ENCODE measurements at places on chromosomes 3 and 15.

- no peak for DNase-seq
These were observed 38.3 kb upstream of the BCL2L10 start for GRCh38 chr15:52150871-52151270.

- DNase-seq: no peak
These were observed 225.8 kb upstream of the ZNF717 start for GRCh38 chr3:76011121-76011520.

DNA sequence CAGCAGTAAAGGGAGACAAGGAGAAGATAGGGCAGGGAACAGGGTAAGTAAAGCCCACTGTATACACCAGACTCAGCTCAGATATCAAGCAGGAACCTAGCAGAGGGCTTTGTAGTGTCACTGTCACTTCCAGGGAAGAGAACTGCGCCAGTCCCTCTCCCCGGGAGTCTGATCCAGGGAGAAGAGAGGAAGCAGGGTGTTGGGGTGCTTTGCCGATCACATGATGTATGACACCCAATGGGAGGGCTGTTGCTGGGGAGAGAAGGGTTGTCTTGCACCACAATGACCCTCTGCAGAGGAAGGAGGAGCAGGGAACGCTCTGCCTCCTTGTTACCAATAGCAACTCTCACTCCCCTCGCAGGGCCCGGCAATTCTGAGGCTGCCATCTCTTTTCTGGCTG lies 147.2 kb upstream of the SLC2A2 start:
- no peak for DNase-seq

- no peak for DNase-seq
These were observed 246.4 kb downstream of the SLC9A9 start for GRCh38 chr3:143601723-143602484.

DNA sequence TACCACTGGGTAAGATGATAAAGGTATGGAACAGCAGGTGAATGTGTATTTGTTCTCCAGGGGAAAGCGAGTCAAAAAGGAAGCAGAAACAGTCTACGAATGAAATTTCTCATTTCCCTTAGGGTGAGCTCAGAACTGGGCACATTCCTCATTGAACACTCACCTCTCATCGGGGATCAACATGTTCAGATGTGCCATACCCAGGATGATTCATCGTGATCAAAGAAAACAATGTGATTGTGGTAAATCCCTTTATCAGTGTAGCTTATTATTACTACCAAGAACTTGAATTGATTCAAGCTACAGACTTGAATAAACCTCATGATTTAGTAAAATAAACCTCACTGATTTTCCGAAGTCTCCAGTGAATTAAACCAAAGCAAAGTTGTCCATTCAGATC lies 72.1 kb downstream of the GJD2 start:
- DNase-seq: no peak

DNA sequence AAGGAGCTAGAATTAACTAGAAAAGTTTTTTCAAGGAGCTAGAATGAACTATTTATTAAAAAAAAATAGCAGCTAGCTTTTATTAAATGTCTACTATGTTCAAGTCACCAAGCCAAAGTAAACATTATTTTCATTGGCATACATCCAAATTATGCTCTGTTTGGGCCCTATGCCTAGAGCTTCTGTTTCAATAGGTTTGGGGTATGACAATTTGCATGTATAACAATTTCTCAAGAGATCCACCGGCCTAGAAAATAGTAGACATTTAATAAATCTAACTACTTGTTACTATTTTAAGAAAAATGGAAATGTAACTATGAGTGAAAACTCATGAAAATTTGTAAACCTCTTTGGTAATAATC lies 8.0 kb downstream of the GABRR3 start:
- no peak for DNase-seq

DNA sequence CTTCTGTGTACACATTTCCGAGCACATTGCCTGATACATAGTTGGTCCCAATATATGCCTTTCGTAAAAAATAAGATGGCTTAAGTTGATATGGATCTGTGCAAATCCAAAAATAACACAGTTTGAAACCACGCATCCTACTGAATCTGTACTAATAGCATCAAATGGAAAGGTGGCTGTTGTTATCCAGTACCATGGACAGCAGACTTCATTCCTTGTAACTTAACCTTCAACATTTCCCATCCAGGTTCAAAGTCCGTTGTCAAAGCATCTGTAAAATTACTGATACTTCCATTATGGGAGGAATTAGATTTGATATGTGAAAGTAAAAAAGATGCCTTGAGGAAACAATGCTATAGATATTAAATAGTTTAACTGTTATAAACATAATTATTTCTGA lies 65.5 kb upstream of the C3orf49 start:
- DNase-seq: no peak

GRCh38 chr3:56732109-56732508 lies 49.0 kb upstream of the TASOR start:
- DNase-seq: no peak

DNA sequence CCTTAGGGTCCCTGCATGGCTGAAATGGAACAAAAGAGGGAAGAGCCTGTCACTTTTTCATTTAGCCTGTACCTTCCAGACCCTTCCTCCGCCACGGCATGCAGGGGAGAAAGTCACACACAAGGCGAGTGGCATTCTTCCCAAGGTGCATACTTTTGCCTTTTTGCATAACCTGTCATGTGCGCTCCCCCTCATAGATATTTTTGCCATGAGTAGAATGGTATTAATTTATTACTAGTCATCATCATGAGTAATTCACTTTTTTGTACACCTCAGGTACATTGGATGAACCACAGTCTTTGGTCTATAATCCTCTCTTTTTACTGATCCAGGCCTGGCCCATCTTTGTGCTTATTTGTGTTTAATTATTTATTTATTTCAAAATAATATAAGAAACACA lies 8.9 kb upstream of the BUB1B start:
- DNase-seq: no peak

DNA sequence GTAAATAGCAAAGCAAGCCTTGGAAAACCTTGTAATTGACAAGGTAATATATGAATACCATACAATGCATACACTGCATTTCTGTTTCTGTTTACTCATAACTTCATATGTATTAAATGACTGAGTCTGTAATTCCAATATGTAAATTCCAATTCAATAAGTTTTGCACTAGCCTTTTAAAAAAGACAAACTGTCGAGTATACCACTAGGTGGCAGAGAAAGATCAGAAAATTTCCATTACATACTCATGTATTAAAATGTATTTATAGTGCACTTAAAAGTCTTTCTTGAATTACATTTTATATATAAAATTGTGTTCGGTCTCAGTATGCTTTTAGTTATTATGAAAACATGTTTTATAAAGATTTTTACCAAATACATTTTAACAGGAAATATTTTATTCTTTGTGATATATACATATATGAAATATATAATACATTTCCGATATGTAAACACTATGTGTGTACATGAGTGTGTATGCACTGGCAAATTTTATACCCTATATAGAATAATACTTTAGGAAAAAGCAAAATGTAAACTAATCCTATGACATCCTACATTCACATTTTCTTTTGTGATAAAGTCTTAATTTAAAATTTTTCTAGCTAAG lies 216.8 kb downstream of the VGLL3 start:
- DNase-seq: no peak

DNA sequence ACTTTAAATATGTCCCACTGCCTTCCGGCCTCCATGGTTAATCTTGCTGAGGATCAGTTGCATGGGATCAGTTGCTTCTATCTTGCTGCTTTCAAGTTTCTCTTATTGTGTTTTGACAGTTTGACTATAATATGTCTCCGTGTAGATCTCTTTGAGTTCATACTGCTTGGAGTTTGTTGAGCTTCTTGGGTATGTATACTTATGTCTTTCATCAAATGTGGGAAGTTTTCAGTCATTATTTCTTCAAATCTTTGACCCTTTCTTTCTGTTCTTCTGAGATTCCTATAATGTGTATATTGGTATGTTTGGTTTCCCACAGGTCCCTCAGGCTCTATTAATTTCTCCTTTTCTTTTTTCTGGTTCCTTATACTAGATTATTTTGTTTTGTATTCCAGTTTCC lies 30.8 kb downstream of the PCCB start:
- no peak for DNase-seq

DNA sequence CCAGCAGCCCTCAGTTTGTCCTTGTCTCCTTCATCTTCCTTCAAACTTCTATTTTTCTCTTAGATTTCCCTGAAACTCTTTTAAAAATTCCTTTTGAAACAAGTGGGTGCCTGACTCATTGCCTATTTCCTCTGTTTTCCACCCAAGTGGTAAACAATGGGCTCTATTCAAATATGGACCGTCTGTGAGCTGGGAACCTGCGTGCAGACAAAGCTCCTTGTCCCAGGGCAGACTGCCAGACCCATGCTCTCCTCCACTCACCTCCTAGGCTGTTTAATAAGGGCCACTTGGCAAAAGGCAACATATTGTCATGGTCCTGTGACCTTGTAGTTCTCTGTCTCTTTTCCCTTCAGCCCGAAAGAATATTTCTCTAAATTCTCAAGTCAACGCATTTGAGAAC lies 332.7 kb upstream of the THBS1 start:
- no peak for DNase-seq

DNA sequence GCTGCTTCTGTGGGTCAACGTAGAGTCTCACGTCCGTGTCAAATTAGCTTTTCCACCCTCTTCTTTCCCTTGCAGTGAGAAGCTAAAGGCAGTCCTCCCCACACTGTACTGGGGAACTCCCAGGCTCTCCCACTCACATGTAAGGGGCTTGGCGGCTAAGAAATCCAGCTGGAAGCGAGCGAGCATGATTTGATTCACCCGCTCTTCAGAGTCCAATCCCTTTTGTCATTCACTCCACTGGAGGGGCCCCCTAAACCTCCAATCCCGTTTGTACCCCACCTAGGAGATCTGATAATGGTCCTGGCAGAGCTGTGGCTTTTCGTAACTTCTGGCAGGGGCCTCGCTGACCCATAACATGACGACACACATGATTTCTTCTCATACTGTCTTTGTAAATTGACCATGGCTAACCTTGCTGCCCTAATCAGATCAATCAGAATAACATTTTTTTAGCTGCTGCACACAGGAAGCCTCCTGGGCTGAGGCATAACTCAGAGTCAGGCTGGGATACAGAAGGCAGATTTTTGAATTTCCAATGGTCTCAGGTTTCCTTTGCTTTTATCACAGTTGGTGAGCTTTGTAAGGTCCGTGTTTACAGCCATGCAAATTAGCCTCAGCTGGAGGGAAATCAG lies 235.2 kb downstream of the GREM1 start:
- DNase-seq: no peak

DNA sequence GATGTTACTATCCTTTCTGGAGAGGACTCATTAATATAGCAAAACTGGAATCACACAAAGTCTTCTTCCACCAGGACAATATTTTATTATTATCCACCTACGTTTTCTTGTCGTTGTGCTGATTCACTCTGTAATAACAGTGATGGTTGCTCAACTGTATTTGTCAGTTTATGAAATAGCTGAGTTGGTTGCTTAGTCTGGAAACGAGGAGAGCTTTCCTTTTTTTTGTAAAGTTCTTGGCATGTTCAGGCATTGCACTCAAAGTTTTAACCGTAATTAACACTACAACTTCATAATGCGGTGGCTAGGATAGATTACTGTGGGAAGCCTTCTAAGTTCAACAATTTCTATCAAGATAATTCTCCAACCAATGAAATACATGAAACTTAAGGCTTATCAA lies 131.2 kb downstream of the RAP2B start:
- no peak for DNase-seq

- no peak for DNase-seq
These were observed 14.4 kb upstream of the GNAI2 start for GRCh38 chr3:50221411-50222168.

GRCh38 chr15:57549935-57550334 lies 41.8 kb upstream of the MYZAP start:
- no peak for DNase-seq

DNA sequence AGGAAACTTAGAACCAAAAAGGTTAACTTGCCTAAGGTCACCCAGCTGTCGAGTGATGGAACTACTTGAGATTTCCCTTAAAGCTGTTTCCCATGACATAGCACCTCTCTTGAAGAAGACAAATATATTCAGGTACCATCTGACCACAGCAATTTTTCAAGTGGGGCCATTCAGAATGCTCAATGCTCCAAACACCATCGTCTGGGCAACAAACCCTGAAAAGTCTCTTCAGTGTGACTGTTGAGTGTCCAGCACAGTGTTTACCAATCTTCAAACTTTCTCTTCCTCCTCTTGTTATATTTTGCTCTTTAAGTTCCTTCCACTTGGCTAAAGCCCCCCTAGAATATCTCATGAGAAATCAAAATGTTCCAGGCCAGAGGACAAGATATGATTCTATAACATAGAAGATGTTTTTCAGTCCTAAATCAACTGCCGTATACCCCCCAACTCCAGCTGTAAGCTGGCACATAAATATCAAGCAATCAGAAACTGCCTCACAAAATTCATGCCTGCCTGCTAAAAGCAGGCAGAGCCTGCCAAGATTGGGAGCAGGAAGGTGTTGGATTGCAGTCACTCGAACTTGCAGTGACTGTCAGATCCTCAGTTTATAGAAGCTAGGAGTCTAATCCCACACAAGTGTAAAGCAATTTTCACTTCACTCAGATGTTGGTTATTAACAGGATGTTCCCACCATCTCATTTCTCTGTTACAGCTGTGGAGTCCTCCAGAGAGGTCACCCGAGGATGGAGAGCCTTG lies 230.5 kb upstream of the MRPL3 start:
- no peak for DNase-seq
